ENCODE measurements at places on chromosomes 7 and 10.

GRCh38 chr10:82392533-82392932, 517.5 kb downstream of the NRG3 start:
- DNase-seq, result no peak

DNA sequence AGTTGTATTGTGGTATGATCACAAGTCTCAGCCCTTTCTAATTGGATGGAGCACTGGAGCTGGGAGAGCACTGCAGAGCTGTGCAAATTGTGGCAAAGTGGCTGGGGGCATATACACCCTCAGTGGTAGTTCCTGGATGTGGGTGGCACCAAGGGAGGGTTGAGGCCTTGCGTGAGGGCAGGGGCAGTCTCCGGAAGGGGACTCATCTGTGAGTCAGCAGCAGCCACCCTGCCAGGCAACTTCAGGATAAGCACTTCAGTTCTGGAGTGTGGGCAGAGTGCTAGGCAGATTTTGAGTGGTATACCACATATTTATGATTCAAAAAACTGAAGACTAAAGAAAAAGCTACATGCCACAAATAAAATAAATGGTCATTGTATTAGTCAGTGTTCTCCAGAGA, 210.5 kb downstream of the ETV1 start:
- DNase-seq, result no peak

- no peak for DNase-seq
Measured at GRCh38 chr7:156386097-156386496, 254.5 kb upstream of the RNF32 start.

DNA sequence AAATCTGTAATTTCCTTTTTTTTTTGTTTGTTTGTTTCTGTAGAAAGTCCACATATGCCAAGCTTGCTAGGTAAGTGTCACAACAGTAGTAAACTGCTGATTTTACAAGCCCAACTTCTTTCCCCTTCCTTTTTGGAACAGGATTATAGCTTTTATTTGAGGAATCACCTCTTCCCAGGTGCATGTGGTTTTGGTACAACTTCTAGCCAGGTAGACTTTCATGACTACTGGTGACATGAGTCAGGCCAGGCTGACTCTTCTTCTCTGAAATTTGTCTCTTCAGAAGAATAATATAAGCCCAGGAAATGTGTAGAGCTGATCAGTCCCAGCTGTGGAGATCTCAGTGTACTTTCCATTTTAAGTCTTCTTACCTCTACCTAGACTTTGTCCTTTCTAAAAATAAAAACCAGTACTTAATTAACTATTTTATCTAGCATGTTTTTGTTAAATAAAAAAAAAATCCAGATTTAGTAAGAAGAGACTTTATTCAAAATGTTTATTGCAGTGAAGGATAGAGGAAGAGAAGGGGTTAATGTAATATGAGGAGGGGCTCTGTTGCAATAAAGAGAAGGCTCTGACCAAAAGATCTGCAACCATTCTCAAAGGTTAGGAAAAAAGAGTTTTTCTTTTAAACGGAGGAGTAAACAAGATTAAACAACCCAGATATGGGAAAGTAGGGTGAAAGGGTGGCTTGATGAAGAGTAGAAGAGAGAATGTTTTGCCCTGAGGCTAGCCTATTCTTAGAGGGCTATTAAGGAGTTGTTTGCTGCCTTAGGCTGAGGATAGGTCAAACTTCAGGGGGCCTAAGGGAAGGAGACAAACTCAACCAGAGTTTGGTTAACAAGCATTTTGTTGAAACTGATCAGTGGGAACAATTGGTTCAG, 664.2 kb downstream of the SORCS1 start:
- DNase-seq, result no peak

GRCh38 chr7:91811236-91811635, 69.3 kb downstream of the MTERF1 start:
- DNase-seq, result no peak

GRCh38 chr7:122682815-122683550, 15.9 kb downstream of the RNF133 start:
- DNase-seq, result no peak

- DNase-seq, result no peak
Measured at GRCh38 chr10:45592432-45592831, 80.1 kb downstream of the ZFAND4 start.

- no peak for DNase-seq
Measured at GRCh38 chr7:44759246-44759645, 10.6 kb downstream of the ZMIZ2 start.

GRCh38 chr7:122727759-122728158, 25.0 kb upstream of the RNF148 start:
- no peak for DNase-seq

GRCh38 chr10:114491933-114492332, 87.6 kb upstream of the AFAP1L2 start:
- DNase-seq, result no peak

DNA sequence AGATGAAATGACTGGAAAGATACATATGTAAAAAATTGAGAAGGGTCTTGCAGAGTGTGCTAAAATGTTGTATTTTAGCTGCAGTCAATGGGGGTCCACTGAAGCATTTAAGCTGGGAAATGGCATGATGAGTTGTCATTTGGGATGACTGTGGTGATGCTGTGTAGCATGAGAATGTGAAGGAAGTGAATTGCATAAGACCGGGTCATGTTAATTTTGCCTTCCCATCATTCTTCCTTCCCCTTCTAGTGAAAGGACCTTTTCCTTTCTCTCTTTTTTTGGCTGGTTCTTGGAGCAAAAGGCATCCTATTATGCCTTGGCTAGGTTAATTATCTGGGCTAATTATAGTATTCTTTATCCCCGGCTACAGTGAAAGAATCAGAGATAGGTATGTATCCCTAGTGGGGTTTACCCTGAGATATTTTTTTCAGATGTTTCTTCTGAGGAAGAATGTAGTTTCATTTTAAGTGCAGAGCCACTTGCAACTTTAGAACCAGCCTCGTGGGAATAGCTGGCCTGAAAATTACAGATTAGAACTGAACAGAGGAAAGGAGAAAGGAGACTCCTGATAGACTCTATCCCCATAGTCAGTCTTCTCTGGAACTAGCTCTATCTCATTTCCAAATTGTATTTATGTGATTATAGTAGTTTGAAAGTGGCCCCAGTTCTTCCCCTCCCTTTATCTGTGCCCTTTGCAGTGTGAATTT, 93.6 kb downstream of the HGF start:
- DNase-seq, result no peak

DNA sequence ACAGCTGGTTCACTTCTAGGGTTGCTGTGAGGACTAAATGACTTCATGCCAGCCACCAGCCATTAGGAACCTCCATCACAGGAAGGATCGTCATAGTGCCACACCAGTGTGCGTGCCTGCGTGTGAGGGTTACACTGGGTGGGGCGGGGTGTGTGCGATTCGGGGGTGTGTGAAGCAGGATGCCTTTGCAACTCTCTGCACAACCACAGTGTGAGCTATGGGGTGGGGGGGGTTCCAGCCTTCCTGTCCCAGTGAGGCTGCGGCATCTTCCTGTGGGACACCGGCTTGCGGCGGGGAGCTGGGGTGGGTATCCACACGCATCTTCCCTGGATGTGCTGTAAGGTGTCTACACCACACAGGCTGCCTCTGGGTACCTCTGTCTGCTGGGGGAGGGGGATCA, 6.9 kb upstream of the ELFN1 start:
- no peak for DNase-seq

GRCh38 chr10:100748231-100749058, 3.1 kb downstream of the PAX2 start:
- no peak for DNase-seq

DNA sequence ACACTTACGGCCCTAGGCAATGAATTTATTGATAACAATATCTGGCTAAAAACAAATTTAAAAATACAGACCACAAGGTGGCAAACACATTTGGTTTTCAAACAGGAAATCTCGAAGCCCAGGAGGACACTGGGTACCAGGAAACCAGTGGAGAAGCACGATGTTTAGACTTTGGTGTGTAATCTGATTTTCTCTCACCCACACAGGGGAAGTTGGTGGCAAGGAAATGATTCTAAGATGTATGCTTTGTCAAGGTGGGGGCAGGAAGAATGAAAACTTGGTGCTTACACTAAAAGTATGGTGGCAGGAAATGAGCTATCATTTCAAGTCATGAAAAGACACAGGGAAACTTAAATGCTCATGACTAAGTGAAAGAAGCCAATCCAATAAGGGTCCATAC, 113.2 kb upstream of the ANKRD1 start:
- DNase-seq, result no peak

- DNase-seq, result no peak
Measured at GRCh38 chr10:103748020-103748419, 107.4 kb downstream of the SH3PXD2A start.

DNA sequence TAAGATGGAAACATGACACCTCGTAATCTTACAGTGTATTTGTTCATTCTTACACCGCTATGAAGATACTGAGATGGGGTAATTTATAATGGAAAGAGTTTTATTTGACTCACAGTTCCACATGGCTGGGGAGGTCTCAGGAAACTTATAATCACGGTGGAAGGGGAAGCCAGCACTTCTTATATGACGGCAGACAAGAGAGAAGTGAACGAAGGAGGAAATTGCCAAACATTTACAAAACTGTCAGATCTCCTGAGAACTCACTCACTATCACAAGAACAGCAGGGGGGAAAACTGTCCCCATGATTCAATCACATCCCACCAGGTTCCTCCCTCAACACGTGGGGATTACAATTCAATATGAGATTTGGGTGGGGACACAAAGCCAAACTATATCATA, 282.3 kb downstream of the HGF start:
- DNase-seq, result no peak

GRCh38 chr7:2602406-2603043, 29.3 kb upstream of the TTYH3 start:
- DNase-seq, result no peak

DNA sequence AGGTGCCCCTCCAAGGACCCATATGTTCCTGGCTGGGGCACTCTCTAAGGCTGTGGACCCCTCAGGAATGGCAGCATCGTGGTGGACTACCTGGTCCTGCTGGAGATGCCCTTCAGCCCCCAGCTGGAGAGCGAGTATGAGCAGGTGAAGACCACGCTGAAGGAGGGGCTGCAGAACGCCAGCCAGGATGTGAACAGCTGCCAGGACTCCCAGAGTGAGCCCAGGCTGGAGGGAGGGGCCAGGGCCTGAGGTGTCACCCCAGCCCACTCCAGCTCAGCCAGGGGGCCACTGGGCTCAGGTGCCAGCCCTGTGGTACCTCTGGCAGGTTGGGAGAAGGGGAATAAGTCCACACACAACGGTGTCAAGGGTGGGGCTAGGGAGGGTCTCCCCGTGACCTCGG, 4.7 kb upstream of the MUC12 start:
- DNase-seq, result no peak

- DNase-seq, result no peak
Measured at GRCh38 chr10:111475720-111476119, 398.9 kb downstream of the ADRA2A start.

DNA sequence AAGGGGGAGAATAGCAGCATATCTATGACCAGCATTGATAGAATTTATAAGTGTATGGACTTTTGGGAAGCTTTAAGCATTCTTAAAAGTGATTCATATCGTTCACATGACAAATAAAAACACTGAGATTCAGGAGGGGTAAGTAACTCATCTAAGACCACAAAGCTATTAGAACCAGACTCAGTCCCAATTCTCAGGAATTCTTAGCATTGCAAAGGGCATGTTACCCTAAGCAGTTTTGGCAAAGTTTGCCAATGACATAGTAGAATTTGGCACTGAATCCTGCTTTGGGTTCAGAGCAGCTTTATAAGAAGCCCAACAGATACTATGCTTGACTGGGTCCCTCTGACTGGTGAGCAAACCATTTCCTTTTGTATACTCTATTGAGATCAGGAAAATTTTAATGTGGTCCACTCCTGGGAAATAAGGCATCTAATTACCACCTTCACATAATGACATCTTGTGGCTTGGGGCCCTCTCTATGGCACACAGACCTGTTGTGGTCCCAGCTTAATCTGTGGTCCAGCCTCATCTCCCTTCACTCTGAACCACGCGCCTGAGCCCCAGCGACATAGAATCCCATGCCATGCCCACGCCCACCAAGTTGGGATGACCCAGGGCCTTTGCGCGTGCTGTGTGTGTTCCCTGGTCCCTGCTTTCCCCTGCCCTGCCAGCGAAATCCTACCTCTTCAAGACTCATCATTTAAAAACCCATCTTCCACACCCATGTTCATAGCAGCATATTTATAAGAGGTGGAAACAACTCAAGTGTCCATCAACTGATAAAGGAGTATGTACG, 37.5 kb upstream of the DOCK1 start:
- no peak for DNase-seq

- DNase-seq, result no peak
Measured at GRCh38 chr10:73576890-73577591, 14.1 kb downstream of the USP54 start.

- DNase-seq, result no peak
Measured at GRCh38 chr7:121163699-121164098, 165.1 kb upstream of the WNT16 start.

Data from stimulated activated CD8-positive, alpha-beta memory T cell treated with anti-CD3 and anti-CD28 coated beads, Interleukin-7, amount 100 ng/mL, for 1 hour (primary cell).